ENCODE measurements at places on chromosomes 2 and 18. TPM values are rescaled to one million over a fixed set of nuclear protein-coding genes. Genes with fewer than 3 reads are reported as not detected.

DNA sequence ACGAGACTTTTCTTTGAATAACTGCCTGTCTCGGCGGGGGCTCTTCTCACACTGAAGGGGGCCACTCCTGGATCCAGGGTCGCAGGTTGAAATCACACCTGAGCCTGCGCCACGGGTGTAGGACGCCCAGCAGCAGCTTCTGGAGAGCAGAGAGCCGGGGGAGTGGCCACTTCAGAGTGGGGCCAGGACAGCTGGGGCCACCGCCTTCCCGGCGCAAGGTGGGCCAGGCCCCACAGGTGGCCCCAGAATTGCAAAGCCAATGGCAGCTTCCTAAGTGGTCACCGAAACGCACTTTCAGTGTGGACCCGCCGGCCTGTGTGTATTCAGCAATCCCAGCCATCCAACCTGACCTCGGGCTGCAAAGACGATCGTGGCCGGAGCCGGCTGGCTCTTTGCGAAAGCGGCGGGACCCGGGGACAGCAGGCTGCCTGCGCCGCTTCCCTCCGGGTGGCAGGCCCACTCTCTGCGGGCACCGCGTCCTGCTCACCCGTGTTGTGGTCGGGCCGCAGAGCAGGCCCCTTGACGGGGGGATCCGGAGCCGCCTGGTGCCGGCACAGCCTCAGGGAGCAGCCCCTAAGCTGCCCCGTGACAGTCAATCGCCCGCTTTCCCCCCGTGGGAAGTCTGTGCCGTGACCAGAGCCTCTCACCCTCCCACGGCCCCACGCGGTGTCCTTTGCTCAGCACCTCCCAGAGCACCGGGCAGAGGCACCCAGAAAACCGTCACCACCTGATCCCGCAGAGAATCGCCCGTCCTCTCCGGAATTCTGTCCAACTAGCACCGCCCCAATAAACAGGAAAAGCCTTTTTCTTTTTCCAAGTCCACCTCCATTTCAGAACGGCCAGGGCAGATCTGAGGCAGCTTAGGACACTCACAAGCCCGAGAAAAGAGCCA lies 144.7 kb downstream of the ZNF516 start:
- no peak for DNase-seq

GRCh38 chr2:208175069-208175839 lies 11.9 kb upstream of the CRYGA start:
- peak; percentile 71 for DNase-seq

Gene TACR1
- total RNA-seq, result not detected

Gene CNGA3
- total RNA-seq, result not detected

DNA sequence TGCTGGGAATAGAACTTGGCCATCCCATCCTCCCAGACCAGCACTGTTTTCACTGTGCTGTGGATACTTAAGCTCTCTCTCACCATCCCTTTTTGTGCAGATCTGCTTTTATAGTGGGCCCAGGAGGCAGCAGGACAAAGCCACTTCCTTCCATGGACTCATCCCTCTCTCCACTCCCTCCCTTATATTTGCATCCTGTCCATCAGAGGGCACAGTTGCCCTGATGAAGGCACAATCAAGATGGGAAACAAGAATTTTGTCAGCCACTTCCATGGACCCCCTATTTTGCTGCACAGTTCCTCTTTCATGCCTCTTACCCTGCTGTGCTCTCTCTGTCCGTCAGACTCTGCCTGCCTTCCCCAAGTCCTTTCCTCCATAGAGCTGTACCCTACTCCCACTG lies 338.7 kb downstream of the HRH4 start:
- no peak for DNase-seq

Gene ZNF396
- 2.8 TPM for total RNA-seq

Gene ESPNL
- 0.85 TPM for total RNA-seq

GRCh38 chr18:44518091-44518615 lies 162.5 kb upstream of the SETBP1 start:
- no peak for DNase-seq

GRCh38 chr18:76955524-76956170 lies 133.3 kb downstream of the ZNF236 start:
- no peak for DNase-seq

- DNase-seq, result no peak
Measured at GRCh38 chr18:42784632-42785031, 330.9 kb downstream of the RIT2 start.

GRCh38 chr18:55296778-55297177 lies 291.2 kb downstream of the TCF4 start:
- DNase-seq, result no peak

Gene HRH4
- not detected for total RNA-seq

DNA sequence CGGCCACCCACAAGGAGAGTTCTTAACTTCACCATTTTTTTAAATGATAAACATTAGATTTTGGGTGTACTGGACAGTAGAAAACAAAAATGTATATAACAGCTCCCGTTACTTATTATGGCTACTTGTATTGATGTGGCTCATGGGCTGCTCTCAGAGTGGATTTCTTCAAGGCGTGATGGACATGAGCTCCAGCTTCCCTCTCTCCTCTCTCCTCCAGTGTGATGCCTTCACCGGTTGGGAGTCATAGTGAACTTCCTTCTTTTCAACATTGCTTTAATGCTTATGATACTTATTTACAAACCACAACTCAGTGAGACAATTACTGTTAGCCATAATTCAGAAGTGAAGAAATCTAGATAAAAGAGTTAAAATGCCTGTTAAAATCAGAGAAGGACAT lies 515.2 kb downstream of the RNF144A start:
- no peak for DNase-seq

DNA sequence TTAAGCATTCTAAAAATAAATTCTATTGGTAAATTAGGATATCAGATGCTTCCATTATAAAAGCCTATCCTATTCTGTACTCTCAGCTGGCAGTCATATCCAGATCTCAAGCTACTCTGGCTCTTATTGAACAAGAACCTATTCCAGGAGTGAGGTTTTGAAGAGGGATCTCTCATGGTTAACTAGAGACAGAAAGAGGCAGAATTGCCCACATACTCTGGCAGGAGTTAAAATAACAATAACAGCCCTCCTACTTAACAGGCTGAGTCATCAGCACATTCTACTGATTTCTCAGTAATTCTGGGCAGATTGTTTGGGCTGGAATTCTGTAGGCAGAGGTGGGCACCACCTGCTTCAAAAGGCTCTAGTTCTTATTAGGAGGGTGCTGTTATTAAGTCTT lies 142.0 kb upstream of the UNC80 start:
- no peak for DNase-seq

Gene ERICH2
- 0.74 TPM for total RNA-seq

DNA sequence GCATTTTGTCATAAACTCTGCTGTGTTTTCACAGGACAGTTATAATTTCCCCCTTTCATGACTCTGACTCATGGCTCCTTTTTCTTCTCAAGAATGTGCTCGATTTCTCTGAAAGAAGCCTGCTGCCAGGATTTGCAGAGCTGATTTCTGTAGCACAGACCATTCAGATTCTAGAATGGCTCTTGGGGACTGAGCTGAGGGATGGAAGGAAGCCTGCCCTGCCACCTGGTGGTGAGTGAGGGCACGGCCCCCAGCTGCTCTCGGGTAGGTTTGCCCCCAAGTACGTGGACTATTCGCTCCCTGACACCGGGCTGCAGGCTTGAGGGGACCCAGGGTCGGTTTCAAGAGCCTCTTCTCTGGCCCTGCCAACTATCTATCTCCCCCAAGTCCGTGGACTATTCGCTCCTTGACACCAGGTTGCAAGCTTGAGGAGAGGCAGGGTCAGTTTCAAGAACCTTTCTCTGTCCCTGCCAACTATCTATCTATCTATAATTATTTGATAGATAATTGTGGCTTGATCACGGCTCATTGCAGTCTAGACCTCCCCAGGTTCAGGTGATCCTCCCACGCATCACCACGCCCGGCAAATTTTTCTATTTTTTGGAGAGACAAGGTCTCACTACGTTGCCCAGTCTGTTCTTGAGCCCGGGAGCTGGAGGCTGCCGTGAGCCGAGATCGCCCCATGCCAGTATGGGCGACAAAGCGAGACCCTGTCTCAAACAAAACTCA lies 1.4 kb upstream of the SMYD5 start:
- DNase-seq, result peak; percentile 58

- no peak for DNase-seq
Measured at GRCh38 chr2:54551123-54551756, 95.1 kb downstream of the SPTBN1 start.

Gene RIT2
- not detected for total RNA-seq

GRCh38 chr2:37982147-37982582 lies 57.1 kb downstream of the RMDN2 start:
- DNase-seq, result peak; percentile 47

Gene SGO2
- 34.0 TPM for total RNA-seq

Gene TEKT4
- 0.26 TPM for total RNA-seq

DNA sequence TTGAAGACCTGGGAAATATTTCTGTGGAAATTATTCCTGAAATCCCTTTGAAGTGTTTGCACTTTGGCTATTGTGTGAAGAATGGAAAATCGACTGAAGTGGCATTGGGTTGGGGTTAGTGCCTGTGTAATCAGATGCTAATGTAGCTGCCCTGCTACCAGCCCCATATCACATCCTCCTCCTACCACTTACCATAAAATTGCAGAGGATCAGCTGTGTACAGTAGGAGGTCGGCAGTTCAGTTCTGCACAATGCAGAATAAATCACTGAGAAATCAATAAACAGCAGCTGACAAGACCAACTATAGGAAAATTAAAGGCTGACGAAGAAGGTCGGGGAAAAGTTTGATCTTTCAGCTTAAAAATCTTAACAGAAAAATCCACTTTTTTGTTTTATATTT lies 440.9 kb downstream of the PTPRM start:
- DNase-seq, result no peak

GRCh38 chr18:38198956-38199355 lies 633.4 kb upstream of the CELF4 start:
- DNase-seq, result no peak

- DNase-seq, result no peak
Measured at GRCh38 chr2:119174993-119175347, 16.4 kb upstream of the C1QL2 start.

GRCh38 chr2:96537066-96537733 lies 648 bp downstream of the ARID5A start:
- DNase-seq, result no peak

Gene TBC1D8
- 139 TPM for total RNA-seq

DNA sequence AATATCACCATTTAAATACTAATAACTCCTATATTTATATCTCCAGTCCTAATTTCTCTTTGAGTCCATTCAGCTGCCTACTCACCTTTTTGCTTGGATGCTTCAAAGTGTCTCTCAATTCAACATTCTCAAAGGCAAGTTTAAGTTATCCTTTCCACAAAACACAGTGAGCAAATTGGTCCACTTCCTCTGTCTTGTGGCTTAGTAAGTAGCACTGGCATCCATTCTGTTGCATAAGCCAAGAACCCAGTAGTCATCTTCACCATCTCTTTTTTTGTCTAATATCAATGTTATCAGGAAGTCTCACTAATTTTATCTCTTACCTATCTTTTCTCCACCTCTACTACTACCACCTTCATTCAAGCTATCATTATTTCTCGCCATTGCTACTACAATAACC lies 27.4 kb upstream of the IL1RL1 start:
- no peak for DNase-seq

- DNase-seq, result no peak
Measured at GRCh38 chr2:191150230-191150599, 579 bp downstream of the STAT4 start.

Gene ACYP2
- 11.5 TPM for total RNA-seq

DNA sequence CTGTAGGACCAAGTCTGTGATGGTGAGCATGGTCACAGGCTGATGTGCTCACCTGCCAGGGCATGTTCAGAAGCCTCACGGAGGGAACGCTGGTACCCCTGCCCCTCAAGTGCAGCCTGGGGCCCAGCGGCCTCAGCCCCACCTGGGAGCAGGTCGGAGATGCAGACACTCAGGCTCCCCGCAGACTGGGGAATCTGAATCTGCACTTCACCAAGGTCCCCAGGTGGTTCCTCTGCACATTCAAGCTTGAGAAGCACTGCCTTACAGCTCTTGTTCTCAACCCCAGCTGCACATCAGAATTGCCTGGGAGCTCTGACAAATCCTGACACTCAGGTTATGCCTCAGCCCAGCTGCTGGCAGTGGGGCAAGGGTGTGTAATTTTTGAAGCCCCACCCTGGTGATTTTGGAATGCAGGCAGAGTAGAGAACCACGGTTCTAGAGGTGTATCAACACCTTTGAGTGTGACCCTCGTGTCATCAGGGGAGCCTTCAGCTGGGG lies 54.8 kb downstream of the CRACDL start:
- no peak for DNase-seq

Gene G6PC2
- not detected for total RNA-seq

Gene GAL3ST2
- total RNA-seq, result 1.6 TPM

DNA sequence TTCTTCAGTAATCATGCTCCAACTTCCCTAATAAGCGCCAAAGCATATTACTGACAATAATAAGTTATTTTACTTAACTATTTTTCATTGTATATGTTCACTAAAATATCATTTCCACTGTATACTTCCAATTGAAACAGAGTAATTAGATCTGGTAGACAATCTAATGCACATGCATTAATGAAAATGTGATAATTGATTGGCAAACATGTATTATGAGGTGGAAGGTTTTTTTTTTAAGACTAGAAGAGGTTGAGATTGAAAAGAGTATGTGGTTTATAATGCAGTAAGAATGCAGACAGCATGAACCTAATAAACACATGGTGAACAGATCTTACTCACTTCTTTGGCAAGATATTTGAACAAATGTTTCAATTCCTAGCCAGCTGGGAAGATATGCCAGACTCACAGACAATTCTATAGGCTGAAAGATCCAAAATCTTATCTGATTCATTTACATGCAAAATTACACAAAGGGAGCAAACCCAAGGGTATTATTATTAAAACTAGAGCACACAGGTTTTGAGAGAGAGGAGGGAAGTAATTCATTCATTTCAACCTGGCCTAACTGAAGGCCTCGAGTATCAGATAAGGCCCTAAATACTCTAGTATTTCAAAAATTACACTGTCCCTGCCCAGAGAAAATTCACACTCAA lies 2.8 kb downstream of the NCKAP1 start:
- DNase-seq, result no peak

- DNase-seq, result no peak
Measured at GRCh38 chr18:28108254-28108653, 68.7 kb downstream of the CDH2 start.

Gene ZSCAN30
- total RNA-seq, result 12.1 TPM

All from Panc1 (cell line).